Jurkat, Clone E6-1 (cell line): ENCODE measurements at places on chromosomes 16 and 17.
A peak's percentile ranks its signal among the peaks of the same experiment; 100 is the strongest.

DNA sequence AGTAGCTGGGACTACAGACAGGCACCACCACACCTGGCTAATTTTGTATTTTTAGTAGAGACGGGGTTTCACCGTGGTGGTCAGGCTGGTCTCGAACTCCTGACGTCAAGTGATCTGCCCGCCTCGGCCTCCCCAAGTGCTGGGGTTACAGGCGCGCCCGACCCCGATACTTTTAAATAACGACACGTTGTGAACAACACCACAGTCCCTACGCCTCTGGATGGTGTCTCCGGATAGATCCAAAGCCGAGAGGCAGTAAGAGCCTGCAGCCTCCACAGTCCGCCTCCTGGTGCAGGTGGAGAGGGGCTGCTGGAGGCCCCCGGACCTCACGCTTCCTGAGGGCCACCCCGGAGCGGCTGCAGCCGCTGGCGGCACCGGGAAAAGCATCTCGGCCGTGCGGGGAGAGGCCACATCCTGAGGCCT lies 741 bp upstream of the TLCD3A start:
- DNase-seq, result no peak

DNA sequence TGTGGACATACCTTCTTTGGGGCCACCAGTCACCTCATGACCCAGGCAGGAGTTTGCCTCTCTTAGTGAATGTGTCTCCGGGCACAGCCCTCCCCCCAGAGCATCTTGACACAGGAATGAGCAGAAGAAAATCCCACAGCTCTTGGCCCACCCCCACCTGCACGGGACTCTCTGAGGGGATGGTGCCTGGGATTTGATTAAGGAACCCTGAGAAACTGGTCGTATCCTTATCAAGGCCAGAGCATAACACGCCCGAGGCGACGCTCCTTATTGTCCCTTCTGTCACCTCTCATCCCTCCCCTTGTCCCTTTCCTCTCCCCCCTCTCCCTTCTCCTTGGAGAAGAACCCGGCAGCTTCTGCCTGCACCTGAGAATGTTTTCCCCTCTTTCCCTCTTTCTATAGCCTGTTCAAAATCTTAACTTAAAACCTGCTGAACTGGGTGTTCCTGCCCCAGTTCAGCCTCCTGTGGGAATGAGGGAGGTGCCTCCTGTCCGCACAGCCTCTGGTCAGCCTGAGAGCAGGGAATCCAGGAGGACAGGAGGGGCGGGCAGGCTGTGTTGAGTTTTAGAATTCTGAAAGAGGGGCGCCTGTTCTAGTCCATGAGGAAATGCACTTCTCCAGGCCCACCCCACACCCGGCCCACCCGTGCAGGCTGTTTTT lies 140.7 kb upstream of the PLCG2 start:
- no peak for DNase-seq

DNA sequence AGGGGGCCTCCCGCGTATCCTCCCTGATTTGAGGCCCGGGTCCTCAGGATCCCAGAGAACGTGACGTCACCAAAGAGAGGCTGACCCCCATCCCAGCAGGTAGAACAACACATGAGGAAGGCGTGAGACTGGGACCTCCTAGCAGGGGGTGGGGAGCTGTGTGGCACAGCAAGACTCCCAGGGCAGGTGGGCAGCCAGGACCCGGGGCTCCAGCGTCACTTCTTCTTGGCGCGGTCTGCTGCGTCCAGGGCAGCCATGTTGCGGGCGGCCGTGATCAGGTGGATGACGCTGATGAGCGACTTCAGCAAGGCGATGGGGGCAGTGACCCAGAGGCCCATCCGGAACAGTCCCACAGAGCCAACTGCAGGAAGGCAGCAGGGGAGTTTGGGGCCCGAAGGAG lies 4.1 kb downstream of the CDIPT start:
- no peak for DNase-seq

DNA sequence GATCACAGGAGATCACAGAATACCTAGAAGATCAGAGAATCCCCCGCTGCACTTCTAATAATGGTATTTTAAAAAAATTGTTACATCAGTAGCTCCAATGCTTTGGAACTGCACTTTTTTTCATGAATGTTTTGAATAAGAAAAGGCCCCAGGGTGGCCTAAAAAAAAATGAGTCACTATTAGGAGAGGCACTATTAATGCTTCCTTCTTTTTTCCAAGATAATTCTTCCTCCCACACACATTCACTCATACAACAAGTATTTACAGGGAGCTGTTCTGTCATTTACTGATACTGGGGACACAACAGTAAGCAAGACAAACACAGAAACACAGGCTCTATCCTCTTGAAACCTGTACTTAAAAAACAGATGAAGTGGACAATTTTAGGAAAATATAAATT lies 675 bp upstream of the PDZD9 start:
- no peak for DNase-seq

DNA sequence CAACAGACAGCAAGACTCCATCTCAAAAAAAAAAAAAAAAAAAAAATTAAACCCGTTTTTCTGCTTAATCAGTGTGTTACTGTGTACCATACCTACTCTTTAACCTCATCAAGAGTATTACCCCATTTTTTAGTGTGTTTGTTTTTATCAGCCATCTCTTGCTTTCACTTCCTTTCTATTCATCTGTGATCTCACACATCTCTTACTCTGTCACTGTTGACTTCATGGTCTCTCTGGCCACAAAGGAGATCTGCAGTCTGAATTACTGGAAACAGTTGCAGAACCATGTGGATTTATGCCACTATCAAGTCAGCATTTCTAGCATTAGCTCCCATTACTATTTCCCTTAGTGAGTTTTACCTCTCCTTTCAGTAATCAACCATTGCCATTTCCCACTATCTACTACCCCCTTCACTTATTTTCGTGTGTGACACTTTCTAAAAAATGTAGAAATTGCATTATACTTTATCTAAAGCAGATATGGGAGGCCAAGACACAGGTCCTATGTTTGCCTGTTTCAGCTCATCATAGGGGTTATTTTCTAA lies 20.1 kb downstream of the NDEL1 start:
- DNase-seq, result no peak

DNA sequence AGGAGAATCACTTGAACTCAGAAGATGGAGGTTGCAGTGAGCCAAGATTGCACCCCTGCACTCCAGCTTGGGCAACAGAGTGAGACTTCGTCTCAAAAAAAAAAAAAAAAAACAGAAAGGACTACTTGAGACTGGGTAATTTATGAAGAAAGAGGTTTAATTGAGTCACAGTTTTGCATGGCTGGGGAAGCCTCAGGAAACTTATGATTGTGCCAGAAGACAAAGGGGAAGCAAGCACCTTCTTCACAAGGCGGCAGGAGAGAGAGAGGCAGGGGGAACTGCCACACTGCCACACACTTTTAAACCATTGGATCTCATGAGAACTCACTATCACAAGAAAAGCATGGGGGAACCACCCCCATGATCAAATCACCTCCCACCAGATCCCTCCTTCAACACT lies 9.0 kb upstream of the MILR1 start:
- DNase-seq, result no peak

DNA sequence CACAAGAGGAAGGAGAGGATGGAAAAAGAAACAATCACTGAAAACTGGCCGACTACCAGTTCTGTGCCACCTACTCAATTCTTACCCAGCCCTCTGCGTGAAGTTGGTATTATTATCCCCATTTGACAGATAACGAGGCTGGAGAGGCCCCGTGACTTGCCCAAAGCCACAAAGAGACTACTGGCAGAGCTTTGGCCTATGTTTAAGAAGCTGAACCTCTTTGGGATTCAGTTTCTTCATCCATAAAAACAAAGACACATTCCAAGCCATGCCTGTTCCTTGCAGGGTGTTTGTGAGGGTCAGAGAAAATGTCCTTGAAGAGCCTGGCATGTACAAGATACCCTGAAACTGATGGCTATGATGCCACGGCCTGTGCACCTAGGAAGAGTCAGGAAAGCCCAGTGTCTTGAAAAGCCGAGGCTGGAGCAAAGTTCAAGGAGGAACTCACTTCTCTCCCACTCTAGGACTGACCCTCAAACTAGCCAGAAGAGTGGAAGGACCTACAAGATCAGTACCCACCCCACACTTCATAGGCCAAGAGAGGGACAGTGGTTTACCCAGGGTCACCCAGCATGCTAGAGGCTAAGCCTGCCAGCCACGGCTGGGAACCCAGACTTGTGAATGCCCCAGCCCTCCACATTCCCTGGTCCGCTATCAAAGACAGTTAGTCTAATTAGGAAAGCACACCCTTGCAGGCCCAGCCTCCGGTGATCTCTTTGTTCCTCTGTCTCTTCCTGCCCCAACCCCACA lies 1.6 kb upstream of the ACSF2 start:
- no peak for DNase-seq

DNA sequence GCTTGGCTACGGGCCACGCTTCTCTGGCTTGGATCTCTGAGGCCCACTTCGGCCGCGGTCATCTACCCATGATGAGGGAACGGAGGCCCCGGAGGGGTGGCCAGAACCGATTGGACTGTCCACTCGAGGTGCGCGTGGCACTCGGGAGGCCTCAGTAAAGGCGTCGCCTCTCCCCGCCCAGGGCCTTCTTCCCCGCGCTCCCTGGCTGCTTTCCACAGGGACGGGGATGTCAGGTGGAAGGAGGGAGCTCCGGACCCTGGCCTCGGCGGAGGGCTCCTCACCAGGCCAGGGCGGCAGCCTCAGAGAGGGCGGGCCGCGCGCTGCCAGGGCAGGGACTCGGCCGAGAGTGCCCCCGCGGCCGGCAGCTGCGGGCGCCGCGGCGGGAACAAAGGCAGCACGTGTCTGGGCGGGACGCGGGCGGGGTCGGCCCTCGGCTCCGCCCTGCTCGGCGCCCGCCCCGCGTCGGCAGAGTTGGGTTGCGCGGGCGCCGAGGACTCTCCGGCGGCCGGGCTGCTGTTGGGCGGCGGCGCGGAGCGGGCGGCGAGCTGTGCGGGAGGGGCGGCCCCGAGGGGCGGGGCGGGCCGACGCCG lies 587 bp upstream of the CDK5R1 start:
- DNase-seq, result peak; percentile 56

- DNase-seq, result no peak
These were observed 6.8 kb upstream of the SP6 start for GRCh38 chr17:47857551-47858455.

DNA sequence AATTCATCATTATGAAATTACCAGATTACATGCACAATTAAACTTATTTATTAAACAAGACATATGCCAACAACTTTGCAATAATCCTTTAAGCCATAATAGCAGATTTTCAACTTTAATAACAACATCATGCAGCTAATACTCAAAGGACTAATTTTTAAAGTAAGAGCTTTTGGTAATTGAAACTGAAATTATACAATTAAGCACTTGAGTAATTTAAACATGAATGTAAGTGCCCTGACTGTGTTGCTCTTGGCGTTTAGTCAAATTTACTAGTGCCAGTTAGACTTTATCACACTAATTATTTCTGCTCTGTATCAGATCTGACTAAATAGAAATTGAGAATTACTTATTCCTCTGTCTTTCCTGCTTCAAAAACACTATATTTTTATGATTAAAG lies 46.8 kb upstream of the PSMD7 start:
- DNase-seq, result no peak

GRCh38 chr16:1647856-1648255 lies 30.2 kb upstream of the JPT2 start:
- DNase-seq, result no peak

- DNase-seq, result no peak
These were observed 2.2 kb downstream of the MT3 start for GRCh38 chr16:56591377-56592060.

DNA sequence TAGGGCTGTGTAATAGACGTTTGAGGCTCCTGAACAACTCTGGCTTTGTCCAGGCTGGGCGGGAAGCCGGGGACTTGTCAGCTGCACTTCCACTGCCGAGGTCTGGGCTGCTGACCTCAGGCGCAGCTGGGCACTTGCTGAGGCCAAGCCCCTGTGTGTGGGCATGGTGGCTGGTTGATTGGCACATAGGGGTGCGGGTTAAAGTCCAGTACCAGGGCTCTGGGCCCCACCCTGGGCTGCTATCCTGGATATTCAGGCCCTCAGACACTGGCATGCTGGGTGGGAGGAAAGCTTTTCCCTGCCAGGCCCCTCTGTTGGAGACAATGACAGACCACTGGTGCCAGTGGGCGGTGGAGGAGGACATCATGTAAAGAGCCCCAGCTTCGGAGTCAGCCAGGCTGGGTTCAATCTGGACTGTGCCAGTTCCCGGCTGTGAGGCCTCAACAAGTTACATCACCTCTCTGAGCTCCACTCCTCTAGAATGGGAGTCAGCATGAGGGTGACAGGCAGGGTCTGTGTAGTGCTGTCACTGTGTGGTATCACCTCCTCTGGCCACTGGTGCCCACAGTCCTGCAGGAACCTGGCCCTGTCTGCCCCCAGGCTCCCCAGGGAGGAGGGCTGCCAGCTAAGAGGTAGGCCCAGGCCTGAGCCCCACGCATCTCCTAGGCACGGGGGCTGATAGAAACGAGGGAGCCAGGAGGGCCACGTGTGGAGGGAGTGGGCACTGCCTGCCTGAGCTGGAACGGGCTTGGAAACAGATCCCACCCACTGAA lies 42.5 kb downstream of the PSME3IP1 start:
- DNase-seq, result no peak

DNA sequence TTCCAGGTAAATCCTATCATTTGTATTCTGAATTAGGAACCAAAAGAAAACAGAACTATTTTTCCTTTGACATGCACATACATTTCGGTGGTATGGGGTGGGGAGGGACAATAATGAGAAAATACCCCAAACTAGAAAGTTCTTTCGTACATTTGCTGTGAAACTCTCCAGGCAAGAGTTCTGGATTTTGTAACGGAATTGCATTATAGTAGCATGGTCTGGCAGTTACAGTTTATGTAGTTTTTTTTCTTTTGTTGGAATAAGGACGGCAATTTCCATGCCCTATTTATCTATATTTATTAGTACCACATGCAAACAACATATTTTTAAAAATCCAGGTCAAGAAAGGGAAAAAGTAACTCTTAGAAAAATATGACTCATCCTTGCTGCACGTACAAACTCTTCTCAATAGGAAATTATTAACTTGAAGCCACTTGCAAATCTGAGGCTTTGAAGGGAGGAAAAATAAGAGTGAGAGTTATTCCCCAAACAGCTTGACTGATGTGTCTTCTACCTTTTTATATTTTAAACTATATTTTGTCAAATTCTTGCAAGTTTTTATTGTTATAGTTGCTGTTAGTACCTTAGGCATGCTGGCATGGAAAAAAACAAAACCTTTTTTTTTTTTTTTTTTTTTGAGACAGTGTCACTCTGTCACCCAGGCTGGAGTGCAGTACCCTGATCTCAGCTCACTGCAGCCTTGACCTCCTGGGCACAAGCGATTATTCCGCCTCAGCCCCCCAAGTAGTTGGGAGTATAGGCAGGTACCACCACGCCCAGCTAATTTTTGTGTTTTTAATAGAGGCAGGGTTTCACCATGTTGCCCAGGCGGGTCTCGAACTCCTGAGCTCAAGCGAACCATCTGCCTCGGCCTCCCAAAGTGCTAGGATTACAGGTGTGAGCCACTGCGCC lies 69.3 kb downstream of the WWP2 start:
- DNase-seq, result no peak
